Posterior vena cava (tissue), 2 donors: ENCODE measurements at places on chromosomes 1 and 21. TPM values are rescaled to one million over a fixed set of nuclear protein-coding genes. Genes with fewer than 3 reads are reported as not detected.

PCAT6 gene
- 1.7 TPM for total RNA-seq

DNAJC16 gene
- 14.2 TPM for total RNA-seq

RPE65 gene
- 0.19 TPM for total RNA-seq

DNA sequence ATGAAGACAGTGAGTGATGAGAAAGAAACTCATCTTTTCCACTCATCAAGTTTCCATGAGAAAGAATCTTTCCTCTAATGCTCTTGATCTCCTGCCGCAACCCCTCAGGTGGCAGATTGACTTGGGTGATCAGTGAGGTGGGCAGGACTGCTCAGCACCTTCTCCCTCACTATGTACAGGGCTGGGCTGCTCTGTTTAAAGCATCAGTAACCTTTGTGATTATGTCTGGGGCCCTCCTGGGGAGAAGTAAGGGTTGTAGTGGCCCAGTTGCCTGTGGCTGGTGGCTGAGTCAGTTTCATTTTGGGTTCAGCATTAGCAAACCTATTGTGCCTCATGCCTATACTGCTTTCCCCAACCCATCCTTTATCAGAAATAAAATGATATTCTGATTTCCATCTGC is 366.0 kb downstream of the TTLL7 start:
- DNase-seq: no peak

- DNase-seq: no peak
Observed at GRCh38 chr1:248791010-248791409, 34.7 kb downstream of the SH3BP5L start.

- DNase-seq: no peak
Observed at GRCh38 chr1:18352636-18353265, 128.0 kb upstream of the KLHDC7A start.

TEKT2 gene
- total RNA-seq: not detected

CASQ1 gene
- 4.5 TPM for total RNA-seq

- DNase-seq: no peak
Observed at GRCh38 chr1:90414201-90414600, 302.9 kb downstream of the BARHL2 start.

PHGDH gene
- 27.8 TPM for total RNA-seq

RNF186 gene
- not detected for total RNA-seq

GRCh38 chr1:33914531-33914930 is 50.7 kb downstream of the HMGB4 start:
- no peak for DNase-seq

DNA sequence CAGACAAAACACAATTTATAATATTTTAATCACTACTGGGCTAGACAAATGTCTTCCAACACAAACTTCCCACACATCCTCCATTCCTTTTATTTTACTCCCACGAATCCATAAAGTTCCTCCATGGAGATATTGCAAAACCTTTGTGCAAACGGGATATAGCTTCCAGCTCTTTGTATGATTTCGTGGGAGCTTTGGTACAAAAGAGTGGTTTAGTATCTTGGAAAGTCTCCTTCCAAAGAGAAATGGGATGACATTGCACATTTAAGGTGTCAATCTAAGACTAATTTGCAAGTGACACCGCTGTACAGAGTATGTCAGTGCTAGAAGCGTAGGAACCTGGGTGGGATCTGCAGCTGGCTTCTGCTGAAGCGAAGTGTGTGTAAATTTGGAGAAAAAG is 455.2 kb upstream of the RUNX1 start:
- DNase-seq: no peak

GRCh38 chr1:226644541-226645176 is 94.4 kb downstream of the ITPKB start:
- peak; percentile 54 for DNase-seq

- DNase-seq: no peak
Observed at GRCh38 chr1:244968471-244968871, 104.1 kb upstream of the HNRNPU start.

GRCh38 chr1:4056422-4056821 is 156.3 kb upstream of the C1orf174 start:
- no peak for DNase-seq

GRCh38 chr1:104125970-104126369 is 376.3 kb downstream of the AMY1C start:
- DNase-seq: no peak

GRCh38 chr1:170789063-170789462 is 125.1 kb downstream of the PRRX1 start:
- no peak for DNase-seq

CLDN8 gene
- total RNA-seq: not detected

WDR64 gene
- total RNA-seq: not detected

DNA sequence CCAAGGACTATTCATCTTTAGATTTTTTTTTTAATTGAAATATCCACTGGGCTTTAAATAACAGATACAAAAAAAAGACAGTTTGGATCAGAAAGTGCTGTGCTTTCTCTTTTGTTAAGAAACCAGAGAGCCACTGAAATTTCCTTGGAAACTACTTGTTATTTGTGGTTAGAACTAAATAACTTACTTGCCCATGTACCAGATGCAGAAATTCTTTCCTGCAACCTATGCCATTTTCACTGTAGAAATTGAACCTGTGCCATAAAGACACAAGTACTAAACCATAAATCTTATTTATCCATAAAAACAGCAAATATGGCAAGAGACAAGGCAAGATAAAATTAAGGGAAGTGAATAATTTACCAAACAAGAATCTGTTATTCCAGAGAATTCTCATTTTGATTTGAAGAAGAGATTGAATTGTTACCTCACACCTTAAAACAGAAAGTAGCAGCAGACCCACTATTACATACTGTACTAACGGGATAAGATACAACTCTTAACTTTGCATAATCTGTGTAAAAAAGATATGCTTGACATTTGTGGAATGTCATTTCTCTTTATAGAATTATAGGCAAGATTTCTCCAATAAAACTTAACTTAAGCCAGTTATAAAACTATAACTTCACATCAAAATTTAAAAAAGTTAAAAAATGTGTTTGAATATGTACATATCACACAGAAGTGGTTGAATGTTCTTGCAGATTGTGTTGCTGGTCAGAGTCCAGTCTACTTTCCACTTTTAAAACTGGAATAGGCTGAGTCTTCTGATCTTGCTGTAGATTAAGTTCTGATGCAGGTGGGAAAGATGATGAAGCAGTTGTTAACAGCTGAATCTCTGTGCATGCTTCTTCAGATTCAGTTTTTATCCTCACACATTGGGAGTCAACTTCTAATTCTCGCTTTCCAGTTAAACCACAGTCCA is 6.3 kb upstream of the PHTF1 start:
- DNase-seq: no peak
